ENCODE measurements at places on chromosomes 4 and X.

- DNase-seq: no peak
Observed at GRCh38 chr4:70997036-70997435, 3.6 kb downstream of the DCK start.

DNA sequence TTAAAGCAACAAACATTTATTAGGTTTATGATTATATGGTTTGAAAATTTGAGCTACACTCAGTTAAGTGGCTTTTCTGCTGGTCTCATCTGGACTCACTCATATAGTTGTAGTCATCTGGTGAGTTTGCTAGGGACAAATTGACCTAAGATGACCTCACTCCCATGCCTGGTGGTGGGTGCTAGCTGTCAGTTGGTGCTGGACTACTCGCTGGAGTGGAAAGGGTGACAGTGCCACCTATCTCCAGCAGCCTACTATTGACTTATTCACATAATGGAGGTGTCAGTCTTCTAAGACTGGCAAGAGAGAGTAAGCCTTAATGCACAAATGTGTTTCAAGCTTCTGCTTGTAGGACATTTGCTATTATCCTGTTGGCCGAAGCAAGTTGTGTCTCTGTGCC lies 88.2 kb downstream of the TASL start:
- DNase-seq: no peak

DNA sequence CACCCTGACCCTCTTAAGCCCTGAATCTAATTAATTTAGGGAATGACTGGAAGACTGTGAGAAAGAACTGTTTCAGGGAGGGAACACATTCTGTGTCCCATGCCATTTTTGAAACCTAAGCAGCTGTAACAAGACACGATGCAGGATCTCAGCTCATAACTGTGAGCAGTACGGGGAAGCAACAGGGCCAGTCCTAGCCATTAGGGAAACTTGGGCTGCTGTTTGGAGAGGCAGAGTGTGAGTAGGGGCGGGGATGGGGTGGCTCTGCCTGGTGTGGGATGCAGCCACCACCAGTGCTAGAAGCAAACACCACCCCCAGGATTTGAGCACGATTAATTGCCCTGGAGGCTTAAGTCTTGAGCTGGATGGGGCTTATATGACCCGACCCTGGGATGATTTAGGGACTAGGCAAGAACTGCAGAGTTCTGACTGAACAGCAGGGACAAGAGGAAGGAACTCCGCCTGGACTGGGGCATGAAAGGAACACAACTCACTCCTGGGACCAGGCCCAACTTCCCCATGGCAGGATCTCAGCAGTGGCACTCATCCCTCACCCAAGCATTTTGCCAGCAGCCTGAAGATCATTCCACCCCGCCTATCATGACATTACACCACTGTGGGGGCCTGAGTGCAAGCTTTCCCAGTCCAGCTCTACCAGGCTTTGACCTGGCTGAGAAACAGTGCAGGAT lies 43.1 kb downstream of the ATRX start:
- no peak for DNase-seq

DNA sequence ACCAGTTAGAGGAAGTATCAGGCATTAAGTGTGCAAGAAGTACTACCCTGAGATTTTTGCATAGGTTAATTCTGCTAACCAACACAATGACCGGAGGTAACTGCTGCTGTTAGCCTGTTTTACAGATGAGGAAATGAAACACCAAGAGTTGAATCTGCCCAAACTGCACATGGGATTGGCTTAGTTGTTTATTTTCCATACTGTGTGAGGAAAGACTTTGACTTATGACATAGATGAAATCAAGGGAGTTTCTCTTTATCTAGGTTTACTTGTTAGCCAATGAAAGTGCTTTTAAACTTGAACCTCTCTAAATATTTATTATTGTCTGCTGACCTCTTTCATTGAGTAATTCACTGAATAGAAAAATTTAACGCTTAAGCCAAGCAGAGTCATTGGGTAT lies 10.3 kb downstream of the GUCY1B1 start:
- no peak for DNase-seq

- no peak for DNase-seq
Observed at GRCh38 chr4:19842471-19842870, 409.2 kb upstream of the SLIT2 start.

GRCh38 chr4:89889289-89889688 lies 5.4 kb upstream of the MMRN1 start:
- no peak for DNase-seq

DNA sequence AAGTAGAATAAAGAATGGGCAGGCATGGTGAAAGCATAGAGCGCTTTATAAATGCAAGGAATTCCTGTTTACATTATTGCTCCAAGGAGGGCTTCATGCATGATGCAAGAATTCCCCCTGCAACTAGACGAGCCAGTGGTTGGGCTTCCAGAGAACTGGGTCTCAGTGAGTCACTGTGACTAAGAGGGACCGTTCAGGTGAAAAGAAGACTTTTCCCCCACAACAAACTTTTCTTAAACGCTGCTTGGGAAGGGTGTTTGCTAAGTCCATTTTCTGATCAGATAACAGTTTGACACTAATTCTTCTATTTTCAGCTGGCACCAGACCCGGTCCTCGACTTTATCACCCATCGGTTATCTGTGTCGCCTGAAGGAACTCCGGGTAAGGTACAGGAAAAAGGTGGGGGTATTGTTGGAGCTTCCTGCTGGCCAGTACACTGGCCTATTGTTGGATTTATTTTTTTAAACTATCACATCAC lies 40.1 kb downstream of the LDB2 start:
- no peak for DNase-seq

DNA sequence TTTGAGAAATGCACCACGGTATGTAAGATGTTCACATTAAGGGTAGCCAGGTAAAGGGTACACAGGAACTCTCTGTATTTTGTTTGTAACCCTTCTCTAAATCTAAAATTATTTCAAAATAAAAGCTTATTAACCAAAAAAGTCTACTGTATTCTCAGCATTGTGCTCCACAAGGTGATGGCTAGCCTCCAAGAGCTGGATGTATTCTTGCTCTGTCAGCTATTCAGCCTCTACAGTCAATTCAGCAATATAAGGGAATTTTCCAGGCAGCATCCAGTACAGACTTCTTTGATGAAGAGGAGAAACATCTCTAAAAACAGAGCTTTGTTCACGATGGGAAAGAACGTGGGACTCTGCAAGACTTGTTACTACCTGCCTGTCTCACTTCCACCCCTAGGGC lies 63.5 kb upstream of the MAOA start:
- DNase-seq: no peak

- no peak for DNase-seq
Observed at GRCh38 chr4:8427761-8428287, 12.7 kb downstream of the ACOX3 start.

DNA sequence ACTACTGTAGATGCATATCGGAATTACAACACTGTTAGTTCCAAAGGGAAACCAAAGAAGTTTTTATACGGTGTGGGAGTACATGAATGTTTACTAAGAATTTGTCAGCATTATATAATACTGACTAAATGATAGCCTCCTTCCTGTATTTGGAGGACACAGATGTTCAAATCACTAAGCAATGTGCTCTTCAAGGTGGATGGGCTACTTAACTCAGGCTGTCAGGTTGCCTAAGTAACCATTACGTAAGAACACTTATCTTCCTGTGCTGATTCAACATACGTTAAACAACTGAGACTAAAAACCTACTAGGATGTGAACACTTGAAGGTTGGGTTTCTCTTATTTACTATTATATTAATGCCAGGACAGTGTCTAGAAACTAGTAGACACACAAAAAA lies 81.9 kb upstream of the HPGD start:
- no peak for DNase-seq

DNA sequence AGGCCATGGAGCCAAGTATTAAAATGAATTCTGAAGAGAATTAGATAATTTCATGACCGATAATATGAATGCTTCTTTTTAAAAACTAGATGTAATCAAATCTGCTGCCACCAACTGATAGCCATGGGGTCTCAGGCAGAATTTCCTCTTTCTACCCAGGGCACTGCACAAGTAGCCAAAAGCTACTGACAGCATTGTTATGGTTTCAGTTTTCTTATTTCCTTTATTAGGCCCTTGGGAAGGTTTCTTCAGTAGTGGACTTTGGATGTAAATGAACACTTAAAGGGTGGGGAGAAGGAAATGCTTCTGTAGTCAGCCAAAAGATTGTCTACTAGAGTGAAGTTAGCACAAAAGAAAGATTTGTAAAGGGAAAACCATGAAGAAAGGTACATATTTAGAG lies 686.0 kb downstream of the ADGRL3 start:
- no peak for DNase-seq

DNA sequence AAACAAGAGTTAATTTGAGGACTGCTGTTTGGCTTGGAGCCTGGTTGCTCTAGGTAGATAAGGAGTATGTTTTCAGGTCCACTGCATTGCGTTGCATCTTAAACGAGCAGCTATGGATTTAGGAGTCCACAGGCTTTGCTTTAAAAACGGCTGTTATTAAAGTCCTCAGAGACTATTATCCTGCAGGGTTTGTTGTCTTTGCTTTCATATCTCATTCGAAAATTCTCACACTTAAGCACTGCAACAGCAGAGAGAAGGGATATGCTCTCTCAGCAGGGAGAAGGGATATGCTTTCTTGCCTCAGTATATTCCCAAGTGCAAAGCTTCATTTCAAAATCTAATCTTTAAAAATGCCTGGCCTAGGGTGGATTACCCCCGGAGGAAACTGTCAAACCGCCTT lies 444.7 kb upstream of the FTHL17 start:
- DNase-seq: no peak

- DNase-seq: no peak
Observed at GRCh38 chr4:26176598-26177149, 144.1 kb upstream of the RBPJ start.

DNA sequence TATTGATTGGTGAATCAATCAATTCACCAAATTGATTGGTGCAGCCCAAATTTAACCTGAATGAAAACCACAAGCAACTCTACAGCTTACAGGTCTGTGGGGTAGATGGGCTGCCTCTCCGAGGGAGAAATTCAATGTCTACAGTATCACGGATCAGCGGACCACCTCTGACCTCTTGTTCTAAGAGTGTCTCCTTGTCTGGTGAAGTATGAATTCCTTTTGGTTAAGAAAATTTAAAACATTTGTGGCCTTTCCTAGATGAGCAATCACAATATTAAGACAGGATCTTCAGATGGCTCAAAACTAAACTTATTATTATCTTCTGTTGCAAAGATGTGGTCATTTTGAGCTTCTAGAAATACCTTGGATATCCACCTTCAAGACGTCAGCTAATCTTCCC lies 153.3 kb downstream of the IL15 start:
- no peak for DNase-seq

GRCh38 chr4:41747230-41748055 lies 1.1 kb downstream of the PHOX2B start:
- DNase-seq: no peak

- DNase-seq: no peak
Observed at GRCh38 chrX:143231492-143231891, 205.8 kb downstream of the SPANXN4 start.

- no peak for DNase-seq
Observed at GRCh38 chrX:21781525-21781924, 23.6 kb upstream of the SMPX start.

DNA sequence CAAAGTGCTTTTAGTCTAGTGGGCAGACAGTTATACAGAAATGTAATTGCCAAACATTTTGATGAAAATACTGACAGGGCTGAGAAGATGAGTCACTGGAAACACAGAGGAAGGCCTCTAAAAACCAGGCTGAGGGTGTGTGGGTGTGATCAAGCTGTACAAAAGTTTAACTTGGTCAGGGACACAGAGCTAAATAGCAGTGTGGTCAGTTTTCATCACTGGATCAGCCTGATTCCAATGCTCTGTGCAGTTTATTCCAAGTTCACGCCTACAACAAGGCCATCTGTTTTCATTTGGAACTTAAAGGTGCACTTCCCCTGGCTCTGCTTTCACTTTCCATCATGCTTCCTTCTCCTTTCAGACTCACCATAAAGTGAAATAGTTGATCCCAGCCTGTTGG lies 10.6 kb downstream of the CENPVL3 start:
- peak; percentile 5 for DNase-seq

- DNase-seq: no peak
Observed at GRCh38 chr4:1376841-1377605, 29.2 kb downstream of the NKX1-1 start.

- DNase-seq: no peak
Observed at GRCh38 chrX:145178268-145178667, 69.0 kb upstream of the SPANXN1 start.

- no peak for DNase-seq
Observed at GRCh38 chr4:10020106-10020505, 1.2 kb downstream of the SLC2A9 start.

DNA sequence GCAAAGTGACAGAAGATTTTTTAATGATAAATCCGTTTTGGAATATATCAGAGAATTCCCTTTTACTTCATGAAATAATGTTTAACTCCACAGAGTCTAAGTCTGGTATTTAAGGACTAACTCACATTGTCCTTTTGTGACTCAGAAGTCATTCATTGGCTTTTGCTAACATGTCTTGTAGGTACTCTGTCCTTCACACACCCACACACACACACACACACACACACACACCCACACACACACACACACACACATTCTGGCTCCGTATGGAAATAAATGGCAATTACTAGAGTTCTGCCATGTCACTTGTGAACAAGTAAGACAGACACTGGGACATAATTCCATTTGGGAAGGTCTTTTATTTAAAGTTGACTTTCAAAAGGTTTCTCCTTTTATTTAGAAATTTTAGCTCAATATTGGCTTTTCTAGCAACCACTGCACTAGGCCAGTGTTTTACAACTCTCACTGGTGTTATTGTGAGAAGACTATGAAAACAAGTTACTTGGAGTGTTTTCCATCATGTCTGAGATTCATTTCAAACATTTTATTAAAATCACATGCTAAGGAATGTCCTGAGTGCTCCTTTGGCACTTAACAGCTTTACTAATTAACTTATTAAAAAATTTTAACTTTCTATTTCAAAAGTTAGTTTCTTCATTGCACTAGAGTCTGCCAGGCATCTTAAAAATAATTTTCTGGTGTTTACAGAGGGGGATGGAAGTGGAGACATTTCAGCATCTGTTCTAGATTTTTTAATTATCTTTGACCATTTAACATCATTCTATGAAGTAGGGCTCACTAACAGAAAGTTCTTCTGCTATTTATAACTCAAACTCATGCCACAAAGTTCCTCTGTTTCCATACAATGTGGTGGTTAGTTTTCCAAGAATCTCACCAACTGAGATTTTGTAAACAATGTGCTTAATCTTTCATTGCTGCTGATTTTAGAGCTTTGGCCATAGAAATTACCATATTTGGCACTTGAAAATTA lies 240.3 kb upstream of the GPC4 start:
- DNase-seq: no peak

GRCh38 chr4:185004562-185005218 lies 13.6 kb upstream of the HELT start:
- no peak for DNase-seq

DNA sequence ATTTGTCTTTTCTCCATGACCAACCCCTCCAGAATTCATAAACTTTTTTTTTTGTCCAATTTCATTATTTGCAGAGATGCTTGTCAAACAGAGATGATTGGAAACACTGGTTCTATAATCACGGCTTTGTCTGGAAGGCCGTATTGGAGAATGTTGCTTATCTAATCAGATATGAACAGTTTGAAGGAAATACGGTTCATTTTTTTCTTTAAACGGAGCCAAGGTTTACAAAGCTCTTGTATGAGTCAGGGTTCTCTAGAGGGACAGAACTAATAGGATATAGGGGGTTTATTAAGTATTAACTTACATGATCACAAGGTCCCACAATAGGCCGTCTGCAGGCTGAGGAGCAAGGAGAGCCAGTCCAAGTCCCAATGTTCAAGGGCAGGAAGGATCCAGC lies 1415.8 kb downstream of the C4orf33 start:
- no peak for DNase-seq

- no peak for DNase-seq
Observed at GRCh38 chr4:109007976-109008375, 245.1 kb upstream of the ETNPPL start.

GRCh38 chr4:150974252-150974640 lies 40.8 kb downstream of the LRBA start:
- DNase-seq: no peak
